ENCODE measurements at places on chromosomes 7 and 10. TPM values are rescaled to one million over a fixed set of nuclear protein-coding genes. Genes with fewer than 3 reads are reported as not detected.

DNA sequence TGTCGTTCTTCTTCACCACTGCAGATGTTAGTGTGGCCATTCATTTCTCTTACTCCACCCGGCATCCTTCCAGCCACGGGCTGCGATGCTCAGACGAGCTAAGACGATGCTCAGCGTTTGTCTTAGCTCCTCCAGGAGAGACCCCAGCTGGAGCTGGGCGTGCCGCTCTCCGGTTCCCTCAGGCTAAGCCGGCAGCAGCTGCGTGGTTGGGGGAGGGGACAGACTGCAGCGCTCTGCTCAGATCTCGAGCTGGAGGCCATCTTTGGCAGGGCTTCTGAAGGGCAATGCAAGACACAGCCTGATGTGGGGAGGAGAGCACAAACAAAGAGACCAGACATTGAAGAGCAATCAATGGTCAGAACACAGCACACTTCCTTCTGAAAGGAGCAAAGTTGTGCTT lies 4.8 kb downstream of the INA start:
- DNase-seq: no peak

GRCh38 chr10:122469848-122470247 lies 8.5 kb downstream of the HTRA1 start:
- DNase-seq: no peak

DNA sequence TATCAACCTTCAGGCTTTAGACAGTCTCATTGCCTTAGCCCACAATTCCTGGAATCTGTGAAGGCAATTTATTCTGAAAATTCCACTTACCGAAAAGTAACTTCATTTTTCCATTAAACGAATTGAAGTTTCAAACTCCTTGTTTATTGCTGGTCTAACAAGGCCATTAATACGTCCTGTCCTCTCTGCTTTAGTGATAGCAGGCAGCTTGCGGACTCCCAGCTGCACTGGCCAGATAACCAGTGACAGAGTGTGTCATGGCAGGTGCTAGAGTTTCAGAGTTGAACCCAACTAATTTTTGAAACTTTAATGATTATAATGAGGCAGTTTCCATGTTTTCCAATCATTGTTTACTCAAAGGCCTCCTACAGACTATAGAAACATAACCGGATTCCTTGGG lies 31.1 kb downstream of the LOXL4 start:
- no peak for DNase-seq

GRCh38 chr10:107168738-107169137 lies 4.2 kb upstream of the SORCS1 start:
- DNase-seq: no peak

GRCh38 chr10:43822631-43823580 lies 174.2 kb upstream of the ZNF32 start:
- no peak for DNase-seq

DNA sequence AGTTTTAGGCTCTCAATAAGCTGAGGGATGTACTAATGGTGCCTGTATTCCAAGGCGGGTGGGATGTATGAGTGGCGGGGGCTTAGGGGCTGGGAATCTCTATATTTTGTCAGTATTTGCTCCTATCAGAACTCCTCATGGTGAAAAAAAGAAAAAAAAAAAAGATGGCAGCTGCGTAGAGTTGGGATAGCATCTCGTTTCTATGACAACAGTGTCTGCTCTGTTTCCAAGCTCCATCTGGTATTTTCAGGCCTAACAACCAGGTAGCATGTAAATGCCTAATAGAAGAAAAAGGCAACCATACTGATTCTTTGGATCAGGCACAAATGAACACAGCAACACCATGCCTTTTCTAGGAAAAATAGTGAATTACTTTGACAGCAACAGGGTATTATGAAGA lies 11.7 kb upstream of the CCDC172 start:
- DNase-seq: no peak

GRCh38 chr7:35846816-35847412 lies 46.1 kb downstream of the SEPTIN7 start:
- DNase-seq: no peak

The GPC2 gene
- 4.8 TPM for total RNA-seq

The EN2 gene
- not detected for total RNA-seq

The PLPP4 gene
- total RNA-seq: not detected

Data from activated CD4-positive, alpha-beta memory T cell treated with anti-CD3 and anti-CD28 coated beads, Interleukin-2, amount 10 ng/mL, durations not matched to agents 7 days and 5 days (primary cell).